Stimulated activated CD8-positive, alpha-beta memory T cell treated with anti-CD3 and anti-CD28 coated beads, Interleukin-7, amount 100 ng/mL, for 24 hours (primary cell): ENCODE measurements at places on chromosomes 6 and 20.

- DNase-seq = no peak
Observed at GRCh38 chr6:11931296-11932035, 80.6 kb upstream of the HIVEP1 start.

GRCh38 chr6:157928428-157928827 lies 53.2 kb upstream of the SYNJ2 start:
- DNase-seq = no peak

DNA sequence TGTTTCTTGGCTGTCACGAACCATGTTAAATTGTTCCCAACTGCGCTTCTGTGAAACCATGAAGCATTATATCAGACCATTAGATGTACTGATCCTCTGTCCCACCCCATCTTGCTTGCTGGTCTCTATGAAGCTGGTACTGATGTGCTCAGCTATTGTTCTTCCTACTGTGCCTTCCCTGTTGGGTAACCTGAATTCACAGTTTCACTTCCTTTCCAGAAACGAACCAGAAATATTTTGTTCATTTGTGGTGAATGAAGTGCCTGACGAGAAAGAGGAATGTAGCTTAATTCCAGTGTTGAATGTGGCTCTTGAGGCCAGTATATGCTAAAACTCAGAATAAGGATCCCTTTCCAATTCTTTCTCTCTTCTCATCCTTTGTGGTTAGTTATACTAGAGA lies 58.1 kb upstream of the SNAP91 start:
- no peak for DNase-seq

GRCh38 chr6:162951164-162951743 lies 223.5 kb downstream of the PACRG start:
- DNase-seq = no peak

DNA sequence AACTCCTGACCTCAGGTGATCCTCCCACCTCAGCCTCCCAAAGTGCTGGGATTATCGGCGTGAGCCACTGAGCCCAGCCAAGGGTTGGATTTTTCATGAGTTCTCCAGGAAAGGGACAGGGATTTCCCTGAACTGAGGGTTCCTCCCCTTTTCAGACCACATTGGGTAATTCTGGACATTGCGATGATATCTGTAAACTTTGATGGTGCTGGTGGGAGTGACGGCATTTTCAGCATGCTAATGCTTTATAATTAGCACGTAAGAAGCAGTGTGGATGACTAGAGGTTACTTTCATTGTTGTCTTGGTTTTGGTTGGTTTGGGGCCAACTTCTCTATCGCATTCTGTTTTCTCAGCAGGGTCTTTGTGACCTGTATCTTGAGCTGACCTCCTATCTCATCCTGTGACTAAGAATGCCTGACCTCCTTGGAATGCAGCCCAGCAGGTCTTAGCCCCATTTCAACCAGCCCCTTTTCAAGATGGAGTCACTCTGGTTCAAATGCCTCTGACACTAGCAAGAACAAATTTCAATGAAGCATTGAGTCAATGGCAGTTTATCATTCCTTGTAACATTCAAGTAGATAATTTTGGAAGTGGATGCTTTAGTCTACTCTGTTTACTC lies 156.5 kb downstream of the TTLL2 start:
- no peak for DNase-seq

GRCh38 chr6:28258877-28259777 lies at the start of gene NKAPL:
TSS of gene NKAPL (plus strand) at chr6:28259297. CDS start at chr6:28259372, 75 bp downstream.
- DNase-seq = no peak

DNA sequence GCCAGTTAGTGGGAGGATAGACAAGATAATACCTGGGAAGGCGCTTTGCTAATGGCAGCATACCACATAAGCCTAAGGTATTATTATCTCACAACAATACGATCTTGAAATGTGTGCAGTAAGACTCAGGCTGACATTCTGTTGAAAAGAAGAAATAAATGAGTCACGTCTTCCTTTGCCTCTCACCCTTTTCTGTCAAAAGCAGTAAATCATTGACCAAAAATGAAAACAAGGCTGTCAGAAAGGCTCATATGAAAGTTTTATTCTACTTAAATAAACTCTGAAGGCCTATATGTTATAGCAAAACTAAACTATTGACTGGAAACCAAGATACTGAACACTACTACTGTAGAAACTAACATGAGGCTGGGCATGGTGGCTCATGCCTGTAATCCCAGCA lies 43.1 kb upstream of the IL20RA start:
- no peak for DNase-seq

GRCh38 chr20:17832236-17832915 lies 132.6 kb downstream of the BANF2 start:
- DNase-seq = no peak

- no peak for DNase-seq
Observed at GRCh38 chr6:119312875-119313338, 36.7 kb downstream of the MAN1A1 start.

GRCh38 chr6:122246906-122247658 lies 152.4 kb upstream of the HSF2 start:
- no peak for DNase-seq

DNA sequence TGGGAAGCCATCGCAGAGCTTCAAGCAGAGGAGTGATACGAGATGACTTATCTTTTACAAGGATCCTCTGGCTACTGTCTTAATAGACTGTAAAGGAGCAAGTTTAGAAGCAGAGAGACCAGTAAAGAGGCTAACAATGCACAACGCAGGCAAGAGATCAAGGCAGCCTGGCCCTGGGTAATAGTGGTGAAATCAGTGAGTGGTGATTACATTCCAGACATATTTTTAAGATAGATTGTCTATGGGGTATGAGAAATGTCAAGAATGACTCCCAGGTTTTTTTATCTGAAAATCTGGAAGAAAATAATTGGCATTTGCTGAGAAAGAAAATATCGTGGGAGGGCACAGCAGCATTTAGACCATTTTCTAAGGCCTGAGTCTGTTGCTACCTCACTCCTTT lies 213.6 kb upstream of the HTR1E start:
- no peak for DNase-seq

- no peak for DNase-seq
Observed at GRCh38 chr6:7911345-7911725, 747 bp upstream of the TXNDC5 start.

- no peak for DNase-seq
Observed at GRCh38 chr6:36381502-36382389, 5.7 kb downstream of the ETV7 start.
